ENCODE measurements at places on chromosomes 3 and 15. TPM values are rescaled to one million over a fixed set of nuclear protein-coding genes. Genes with fewer than 3 reads are reported as not detected.

DNA sequence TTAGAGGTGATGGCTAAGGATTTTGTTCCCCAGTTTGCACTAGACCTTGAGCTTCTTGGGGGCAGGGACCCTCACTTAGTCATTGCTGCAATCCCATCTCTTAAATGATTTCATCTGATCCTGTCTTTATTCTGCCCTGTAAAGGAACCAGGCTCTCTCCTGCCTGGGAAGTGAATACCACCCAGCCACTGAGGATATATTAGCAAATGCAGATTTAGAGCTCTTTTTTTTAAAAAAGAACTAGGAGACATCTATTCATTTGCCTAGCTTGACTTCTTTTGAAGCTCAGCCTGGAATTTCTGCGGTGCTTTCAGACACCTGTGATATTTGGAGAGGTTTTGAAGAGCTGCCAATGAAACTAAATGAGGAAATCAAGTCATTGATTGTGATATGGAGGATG, 41.8 kb downstream of the CA12 start:
- DNase-seq, result no peak

DNA sequence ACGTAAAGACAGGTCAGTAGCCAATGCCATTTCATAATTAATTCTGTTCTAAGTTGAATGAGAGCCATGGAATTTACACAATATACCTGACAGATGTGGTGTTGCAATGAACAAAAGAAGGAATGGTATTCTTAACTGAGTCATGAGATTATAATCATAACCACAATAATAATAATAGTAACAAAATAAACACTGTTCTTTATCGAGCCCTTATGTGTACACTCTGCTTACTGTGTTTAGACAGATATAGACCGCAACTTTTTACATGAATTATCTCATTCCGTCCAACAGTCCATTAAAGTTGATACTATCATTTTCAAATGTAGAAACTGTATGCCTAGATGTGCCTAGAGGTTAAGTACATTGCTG, 28.2 kb upstream of the SCAANT1 start:
- no peak for DNase-seq

DNA sequence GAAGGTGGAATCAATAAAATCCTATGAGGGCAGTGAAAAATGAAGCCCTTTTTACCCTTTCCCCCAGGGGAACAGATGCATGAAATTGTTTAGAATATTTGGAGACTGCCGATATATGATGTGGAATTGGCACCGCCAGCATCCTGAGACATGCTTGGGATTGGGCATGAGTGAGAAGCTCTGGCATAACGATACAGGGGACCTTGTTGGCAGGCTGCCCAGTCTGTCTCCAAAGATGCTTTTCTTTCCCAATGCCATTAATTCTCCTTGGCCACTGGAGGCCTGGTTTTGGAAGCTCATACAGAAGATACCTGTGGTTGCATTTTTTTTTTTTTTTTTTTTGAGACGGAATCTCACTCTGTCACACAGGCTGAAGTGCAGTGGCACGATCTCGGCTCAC, 800.6 kb upstream of the LMCD1 start:
- DNase-seq, result no peak

GRCh38 chr3:133943639-133944141, 48.0 kb upstream of the RAB6B start:
- no peak for DNase-seq

GRCh38 chr3:133472242-133472641, 72.4 kb downstream of the BFSP2 start:
- no peak for DNase-seq

DNA sequence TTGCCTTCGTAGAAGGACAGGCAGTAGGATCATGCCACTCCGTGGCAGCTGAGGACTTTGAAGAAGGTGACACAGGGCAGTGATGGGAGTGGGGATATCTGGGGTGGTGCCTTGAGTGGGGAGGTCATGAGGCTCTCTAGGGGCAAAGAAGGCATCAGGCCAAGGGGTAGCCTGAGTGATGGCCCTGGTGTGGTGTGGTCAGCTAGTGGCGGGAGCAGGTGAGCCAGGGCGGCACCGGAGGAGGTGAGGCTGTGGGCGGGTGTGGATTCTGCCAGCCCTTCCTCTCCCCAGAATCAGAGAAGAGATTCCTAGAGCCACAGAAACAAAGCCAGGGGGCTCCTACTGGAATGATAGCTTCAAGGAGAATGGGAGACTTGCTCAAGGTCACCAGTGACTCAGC, 18.4 kb downstream of the WNT7A start:
- DNase-seq, result no peak

DNA sequence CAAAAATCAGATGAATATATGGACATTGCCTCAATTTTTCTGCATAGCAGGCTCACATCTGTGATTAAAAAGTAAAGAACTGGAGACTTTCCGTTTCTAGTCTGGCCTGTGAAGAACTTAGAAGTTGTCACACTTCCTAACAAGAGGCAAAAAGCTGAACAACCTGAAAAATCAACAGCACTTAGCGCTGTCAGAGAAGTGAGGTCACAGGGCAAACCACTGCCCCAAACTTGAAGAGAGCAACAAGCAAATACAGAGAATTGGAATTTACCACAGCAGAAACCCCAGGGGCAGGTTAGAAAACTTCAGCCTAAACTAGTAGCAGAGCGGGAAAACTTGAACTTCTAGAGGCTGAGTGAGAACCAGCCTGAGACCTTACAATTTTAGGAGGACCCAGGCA, 38.9 kb downstream of the CCDC54 start:
- no peak for DNase-seq

- DNase-seq, result no peak
These were observed 499.6 kb upstream of the CCDC54 start for GRCh38 chr3:106877627-106878026.

GRCh38 chr15:90674476-90674875, 42.7 kb upstream of the BLM start:
- no peak for DNase-seq

GRCh38 chr15:82679626-82680199, 30.0 kb downstream of the AP3B2 start:
- DNase-seq, result no peak

GRCh38 chr15:67102599-67102929, 37.2 kb downstream of the SMAD3 start:
- DNase-seq, result no peak

DNA sequence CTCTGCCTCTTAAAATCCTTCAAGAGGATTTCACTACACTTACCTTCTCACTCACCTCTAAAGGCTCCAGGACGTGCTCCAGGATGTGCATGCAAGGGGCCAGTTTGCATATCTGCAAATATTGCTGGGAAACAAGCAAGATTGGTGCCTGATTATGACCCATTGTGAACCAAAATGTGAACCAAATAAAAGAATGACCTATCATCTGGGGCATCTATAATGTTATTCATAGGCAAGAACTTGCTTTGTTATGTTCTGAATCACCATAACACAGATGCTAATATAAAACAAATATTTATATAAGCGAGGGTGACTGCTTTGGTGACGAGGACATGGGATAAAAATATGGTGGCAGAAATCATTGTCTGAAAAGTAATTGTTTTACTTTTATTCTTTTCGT, 5.5 kb downstream of the IL12A start:
- no peak for DNase-seq

GRCh38 chr3:160686955-160687535, 10.1 kb downstream of the ARL14 start:
- no peak for DNase-seq

GRCh38 chr3:43537225-43537624, 84.6 kb downstream of the ANO10 start:
- DNase-seq, result no peak

DNA sequence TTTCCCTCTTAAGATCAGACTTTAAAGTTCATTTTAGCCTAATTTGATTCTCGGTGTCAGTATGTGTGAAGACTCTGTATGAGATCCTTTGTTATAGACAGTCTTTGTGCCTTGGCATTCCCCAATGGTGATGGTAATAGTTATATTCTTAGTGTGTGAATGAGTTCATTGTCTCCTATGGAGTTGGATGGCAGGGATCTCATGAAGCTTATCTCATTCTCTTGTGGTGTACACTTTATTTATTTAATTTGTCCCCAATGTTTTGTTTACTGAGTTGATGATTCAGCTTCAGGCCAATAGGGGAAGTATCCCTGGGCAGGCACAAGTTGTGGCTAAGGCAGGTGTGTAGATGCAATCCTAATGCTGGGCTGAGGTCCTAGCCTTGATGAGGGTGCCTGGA, 222.0 kb upstream of the DPPA4 start:
- no peak for DNase-seq

- DNase-seq, result no peak
These were observed 48.5 kb downstream of the GRIP2 start for GRCh38 chr3:14491396-14492190.

DNA sequence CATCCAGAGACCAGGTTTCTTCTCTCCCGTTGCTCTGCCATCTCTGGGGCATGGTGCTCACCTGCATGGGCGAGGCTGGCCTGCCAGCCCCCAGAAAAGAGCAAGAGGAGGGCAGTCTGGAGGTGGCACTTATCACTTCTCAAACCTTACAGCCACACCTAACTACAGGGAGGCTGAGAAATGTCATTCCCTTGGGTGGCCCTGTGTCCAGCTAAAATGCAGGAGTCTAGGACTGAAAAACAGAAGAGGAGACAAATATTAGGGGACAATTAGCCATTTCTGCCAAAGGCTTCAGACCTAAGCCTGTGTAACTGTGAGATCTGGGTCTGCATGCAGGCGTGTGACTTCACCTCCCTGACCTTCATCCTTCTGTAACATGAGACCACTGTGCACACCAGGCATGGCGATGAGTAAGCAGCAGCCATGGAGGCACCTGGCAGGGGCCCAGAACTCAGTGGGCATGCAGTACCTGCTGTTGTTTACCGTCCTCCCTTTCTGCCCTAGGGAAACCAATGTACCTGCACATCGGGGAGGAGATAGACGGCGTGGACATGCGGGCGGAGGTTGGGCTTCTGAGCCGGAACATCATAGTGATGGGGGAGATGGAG, 83.4 kb downstream of the MESD start:
- DNase-seq, result no peak

- DNase-seq, result no peak
These were observed 91.8 kb upstream of the CGNL1 start for GRCh38 chr15:57284535-57284934.

DNA sequence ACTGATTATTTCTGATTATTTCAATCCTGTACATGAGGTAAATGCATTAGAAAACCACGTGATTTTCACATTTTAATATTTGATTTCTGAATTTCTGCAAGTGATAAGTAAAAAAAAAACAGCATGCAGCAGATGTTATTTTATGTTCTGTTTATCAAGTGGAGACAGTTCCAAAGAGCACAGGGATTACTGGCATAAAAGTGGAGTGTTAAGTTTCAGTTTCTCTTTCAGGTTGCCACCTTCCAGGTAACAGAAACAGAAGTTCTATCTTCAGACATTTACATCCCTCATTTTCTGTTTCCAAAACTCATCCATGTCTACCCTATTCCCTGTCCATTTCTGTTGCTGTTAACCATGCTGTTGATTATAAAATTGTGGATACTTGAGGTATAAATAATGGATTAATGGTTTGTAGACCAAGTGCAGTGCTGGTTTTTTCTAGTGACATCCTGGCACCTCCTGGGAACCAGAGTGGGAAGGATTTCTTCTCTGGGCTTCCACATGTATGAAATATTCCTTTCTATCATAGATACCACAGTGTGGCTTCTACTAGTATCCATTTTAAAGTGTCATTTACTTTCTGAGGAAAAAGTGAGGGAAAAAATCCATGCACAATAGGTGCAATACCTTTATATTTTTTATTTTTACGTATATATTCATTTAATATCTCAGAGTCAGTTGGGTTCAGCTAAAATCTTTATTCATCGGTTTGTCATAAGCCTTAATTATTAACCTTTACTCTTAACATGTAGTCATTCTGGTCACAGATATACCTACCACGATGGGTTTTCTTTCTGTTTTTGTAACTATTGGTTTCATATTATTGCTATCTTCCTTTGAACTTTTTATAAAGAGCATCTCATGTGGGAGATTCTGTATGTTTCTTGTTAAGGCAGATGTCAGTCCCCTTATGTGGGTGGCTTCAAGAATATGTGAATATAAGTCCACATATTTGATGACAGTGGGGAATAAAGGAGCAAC, 1010.0 kb downstream of the SQOR start:
- DNase-seq, result no peak

DNA sequence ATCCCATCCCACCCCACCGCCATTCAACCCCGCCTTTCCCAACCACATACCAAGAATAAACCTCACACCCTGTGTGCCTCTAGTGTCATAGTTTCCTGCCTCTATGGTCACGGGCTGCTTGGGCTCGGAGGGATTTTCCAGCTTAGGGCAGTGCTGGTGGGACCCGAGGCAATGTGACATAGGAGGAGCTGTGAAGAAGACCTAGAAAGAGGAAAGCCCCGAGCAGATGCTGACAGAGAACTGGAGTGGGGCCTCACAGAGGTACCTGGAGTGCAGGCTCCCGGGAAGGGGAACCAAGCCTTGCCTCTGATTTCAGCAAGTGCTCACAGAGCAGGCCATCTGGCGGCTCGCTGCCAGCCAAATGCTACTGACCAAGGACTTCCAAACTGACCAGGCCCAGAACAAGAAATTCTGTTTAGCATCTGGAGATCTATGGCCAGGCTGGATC, 27.5 kb downstream of the BHLHE40 start:
- DNase-seq, result no peak

- no peak for DNase-seq
These were observed 69.9 kb upstream of the GATM start for GRCh38 chr15:45448066-45448915.

- DNase-seq, result no peak
These were observed 10.3 kb downstream of the BCL2A1 start for GRCh38 chr15:79960502-79961212.

- DNase-seq, result peak; percentile 31
These were observed 113.9 kb downstream of the POLQ start for GRCh38 chr3:121431726-121432517.

- DNase-seq, result no peak
These were observed 301.1 kb downstream of the NTRK3 start for GRCh38 chr15:87955284-87955909.

DNA sequence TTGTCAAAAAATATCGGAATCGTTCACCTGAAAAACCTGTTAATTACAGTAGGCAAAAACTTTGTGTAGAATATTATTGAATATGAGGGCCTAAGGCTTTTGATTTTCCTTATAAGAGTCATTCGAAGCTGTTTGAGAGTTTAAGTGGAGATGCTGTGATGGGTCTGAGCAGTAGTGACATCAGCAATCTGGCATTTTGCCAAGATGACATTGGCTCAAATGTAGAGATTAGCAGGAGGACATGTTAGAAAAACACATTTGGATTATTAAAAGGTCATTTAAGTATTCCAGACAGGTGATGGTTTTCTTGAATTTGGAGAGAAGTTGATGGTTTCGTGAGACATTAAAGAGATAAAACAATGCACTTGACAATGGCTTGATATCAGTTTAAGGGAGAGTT, 12.9 kb downstream of the OR5AC2 start:
- DNase-seq, result no peak

- DNase-seq, result no peak
These were observed 29.6 kb downstream of the FGF7 start for GRCh38 chr15:49452595-49452994.

C3orf49 gene
- polyA plus RNA-seq, result 0.41 TPM

ZNF385D gene
- polyA plus RNA-seq, result 21.0 TPM

GPR15 gene
- polyA plus RNA-seq, result not detected

CCR2 gene
- polyA plus RNA-seq, result 0.58 TPM

KAT2B gene
- 22.0 TPM for polyA plus RNA-seq

TM4SF1 gene
- polyA plus RNA-seq, result 34.4 TPM

GP5 gene
- polyA plus RNA-seq, result 0.18 TPM

C3orf20 gene
- polyA plus RNA-seq, result 0.08 TPM

CRYGS gene
- 3.5 TPM for polyA plus RNA-seq

All from hindlimb muscle (tissue), 1 donor.